ENCODE measurements at places on chromosomes 6 and 20. TPM values are rescaled to one million over a fixed set of nuclear protein-coding genes. Genes with fewer than 3 reads are reported as not detected.

The STX11 gene
- total RNA-seq, result 2.8 TPM

The PSMF1 gene
- 46.9 TPM for total RNA-seq

The PLG gene
- total RNA-seq, result not detected

The RCAN2 gene
- total RNA-seq, result 10.8 TPM

The GPR63 gene
- 2.4 TPM for total RNA-seq

The IL17A gene
- not detected for total RNA-seq

The GINS1 gene
- 3.8 TPM for total RNA-seq

The AGER gene
- 4.8 TPM for total RNA-seq

The BHLHE23 gene
- not detected for total RNA-seq

The RALGAPB gene
- 38.5 TPM for total RNA-seq

The CYP24A1 gene
- total RNA-seq, result 0.41 TPM

The C6orf132 gene
- total RNA-seq, result 8.5 TPM

The MDFI gene
- 23.5 TPM for total RNA-seq

The SERAC1 gene
- 14.2 TPM for total RNA-seq

The ANGPT4 gene
- not detected for total RNA-seq

The DCDC2 gene
- 0.21 TPM for total RNA-seq

The NOX3 gene
- total RNA-seq, result not detected

The ABHD16B gene
- not detected for total RNA-seq

The ADGB gene
- total RNA-seq, result 0.10 TPM

The MYMX gene
- 9.1 TPM for total RNA-seq

The BANF2 gene
- total RNA-seq, result not detected
